ENCODE measurements at places on chromosomes 6 and 20. TPM values are rescaled to one million over a fixed set of nuclear protein-coding genes. Genes with fewer than 3 reads are reported as not detected.
A peak's percentile ranks its signal among the peaks of the same experiment; 100 is the strongest.

Gene PREX1
- total RNA-seq = 65.3 TPM

Gene PDSS2
- 8.2 TPM for total RNA-seq

Gene ZNF831
- total RNA-seq = not detected

Gene CEP57L1
- total RNA-seq = 19.3 TPM

GRCh38 chr6:6870921-6871320, 236.8 kb upstream of the RREB1 start:
- DNase-seq = no peak
- H3K4me1 ChIP-seq = no peaks in the 10 kb centered on the region
- H3K27me3 ChIP-seq = peaks cover 12% of the 10 kb centered on the region
- no peak overlapping the region for H3K4me3 ChIP-seq
- H3K27ac ChIP-seq = no peak overlapping the region

- H3K4me1 ChIP-seq = no peaks in the 10 kb centered on the region
- no peak overlapping the region for H3K27ac ChIP-seq
- DNase-seq = no peak
- no peaks in the 10 kb centered on the region for H3K36me3 ChIP-seq
These were observed 84.5 kb downstream of the SLC16A10 start for GRCh38 chr6:111171577-111172400.

DNA sequence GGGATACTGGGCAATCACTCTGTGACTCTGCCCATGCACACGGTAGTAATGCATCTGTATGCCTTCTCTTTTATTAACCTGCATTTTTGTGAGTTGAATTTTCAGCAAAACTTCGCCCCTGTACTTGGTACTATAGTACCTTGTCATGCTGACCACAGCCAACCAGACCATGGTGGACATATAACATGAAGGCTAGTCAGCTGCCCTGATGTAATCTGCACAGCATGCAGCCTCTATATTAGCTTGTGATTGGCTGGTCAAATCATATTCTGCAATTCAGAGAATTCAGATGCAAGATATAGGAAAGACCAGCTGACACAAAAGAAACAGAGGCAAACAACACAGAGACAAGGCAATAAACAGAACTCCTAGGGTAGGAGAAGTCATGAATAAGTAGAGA, 200.9 kb upstream of the JARID2 start:
- H3K4me1 ChIP-seq = no peaks in the 10 kb centered on the region
- no peak overlapping the region for H3K27ac ChIP-seq
- no peaks in the 10 kb centered on the region for H3K27me3 ChIP-seq
- no peak for DNase-seq
- H3K36me3 ChIP-seq = no peaks in the 10 kb centered on the region
- H3K4me3 ChIP-seq = no peak overlapping the region

DNA sequence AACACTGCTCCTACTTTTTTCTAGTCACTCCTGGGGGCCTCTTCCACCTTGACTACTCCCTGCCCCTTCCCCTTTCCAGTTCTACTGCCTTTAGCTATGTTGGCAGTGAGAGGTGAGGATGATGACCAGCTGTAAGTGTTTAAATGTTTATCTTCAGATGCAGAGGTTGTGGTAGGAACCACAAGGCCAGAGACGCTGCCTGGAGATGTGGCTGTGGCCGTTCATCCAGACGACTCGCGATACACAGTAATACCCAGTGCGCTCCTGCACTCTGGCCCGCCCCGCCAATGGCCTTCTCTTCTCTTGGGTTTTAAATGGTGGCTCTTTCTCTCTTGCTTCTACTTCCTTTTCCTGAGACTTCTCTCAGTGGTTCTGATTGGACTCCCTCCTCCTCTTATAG, 4.6 kb downstream of the VARS2 start:
- no peaks in the 10 kb centered on the region for H3K27me3 ChIP-seq
- H3K36me3 ChIP-seq = peaks cover 42% of the 10 kb centered on the region
- no peaks in the 10 kb centered on the region for H3K4me1 ChIP-seq
- no peak overlapping the region for H3K4me3 ChIP-seq
- DNase-seq = no peak

- H3K4me1 ChIP-seq = peaks cover 19% of the 10 kb centered on the region
- H3K27me3 ChIP-seq = no peaks in the 10 kb centered on the region
- no peak overlapping the region for H3K4me3 ChIP-seq
These were observed 4.9 kb upstream of the CDSN start for GRCh38 chr6:31125162-31125561.

DNA sequence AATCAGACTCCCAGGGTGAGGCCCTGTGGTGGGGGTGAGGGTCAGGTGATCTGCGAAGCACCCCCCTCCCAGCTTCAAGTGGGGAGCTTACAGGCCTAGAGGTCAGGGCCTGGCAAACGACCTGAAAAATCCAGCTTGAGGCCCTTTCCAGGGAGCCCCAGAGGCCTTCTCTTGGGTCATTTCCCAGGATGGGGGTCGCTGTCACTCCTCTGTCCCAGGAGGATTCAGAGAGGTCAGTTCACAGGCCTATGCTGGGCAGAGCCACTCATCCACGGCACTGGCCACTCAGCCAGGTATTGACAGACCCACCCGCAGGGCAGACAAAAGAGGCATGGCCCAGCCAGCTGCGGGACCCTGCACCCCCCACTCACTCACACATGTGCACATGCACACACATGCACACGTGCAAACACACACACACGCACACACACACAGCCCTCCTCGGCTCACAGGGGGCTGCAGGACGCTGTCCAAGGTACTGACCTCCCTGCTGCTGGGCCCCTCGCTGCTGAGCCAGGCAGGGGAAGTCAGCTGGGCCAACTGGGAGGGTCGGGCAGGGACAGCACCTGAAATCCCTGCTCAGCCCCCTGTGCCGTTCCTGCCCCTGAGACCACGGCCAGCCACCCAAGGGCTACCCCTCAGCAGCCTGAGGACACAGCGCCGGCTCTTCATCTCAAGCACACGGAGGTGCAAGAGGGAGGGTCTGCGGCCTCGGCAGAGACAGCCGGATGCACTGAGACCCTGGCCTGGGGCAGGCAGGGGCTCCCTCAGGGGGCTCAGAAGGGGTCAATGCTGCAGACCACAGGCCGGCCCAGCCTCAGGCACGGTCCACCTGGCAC, 113.8 kb downstream of the TAF4 start:
- H3K4me1 ChIP-seq = no peaks in the 10 kb centered on the region
- H3K4me3 ChIP-seq = no peak overlapping the region
- H3K27me3 ChIP-seq = no peaks in the 10 kb centered on the region
- peak; percentile 93 for DNase-seq

DNA sequence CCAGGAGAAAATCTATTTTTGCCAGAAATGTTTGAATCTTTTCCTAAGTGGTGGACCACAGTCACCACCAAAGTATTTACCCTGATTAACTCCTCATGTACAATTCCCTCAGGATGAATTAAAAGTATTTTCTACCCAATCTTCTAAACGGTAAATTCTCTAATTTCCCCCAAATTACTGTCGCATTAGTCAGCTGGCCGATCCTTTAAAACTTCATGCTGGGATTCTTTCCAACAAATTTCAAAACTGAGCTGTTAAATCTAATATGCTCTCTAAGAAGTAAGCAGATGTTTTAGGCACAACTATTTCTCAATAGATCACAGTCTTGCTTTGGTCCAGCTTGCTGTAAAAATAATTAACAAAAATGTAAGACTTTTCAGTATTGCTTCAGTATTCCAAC, 447.2 kb downstream of the FRK start:
- DNase-seq = no peak
- no peak overlapping the region for H3K27ac ChIP-seq
- no peaks in the 10 kb centered on the region for H3K4me1 ChIP-seq
- no peaks in the 10 kb centered on the region for H3K27me3 ChIP-seq
- no peak overlapping the region for H3K4me3 ChIP-seq

GRCh38 chr6:37974943-37975342, 155.4 kb downstream of the ZFAND3 start:
- H3K27me3 ChIP-seq = no peaks in the 10 kb centered on the region
- H3K27ac ChIP-seq = no peak overlapping the region
- peak overlapping the region; percentile 12 for H3K4me3 ChIP-seq
- H3K36me3 ChIP-seq = no peaks in the 10 kb centered on the region

DNA sequence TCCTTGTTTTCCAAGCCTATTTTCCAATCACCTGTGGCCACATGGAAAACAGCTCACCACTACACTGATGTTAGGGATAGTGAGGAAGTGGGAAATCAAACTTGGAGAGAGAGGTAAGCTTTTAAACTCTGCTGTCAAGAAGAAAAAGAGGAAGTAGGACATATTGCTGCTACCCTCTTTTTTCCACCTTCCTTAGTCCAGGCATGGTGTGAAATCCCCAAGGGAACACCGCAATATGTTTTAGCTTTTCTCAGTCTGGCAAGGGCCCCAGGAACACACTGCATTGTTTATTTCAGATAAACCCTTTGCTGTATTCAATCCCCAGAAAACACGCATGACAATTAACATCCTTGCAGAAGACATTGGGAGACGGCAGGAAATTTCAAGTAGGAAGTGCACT, 61.3 kb downstream of the HS3ST5 start:
- no peak for DNase-seq
- no peak overlapping the region for H3K4me3 ChIP-seq
- no peak overlapping the region for H3K27ac ChIP-seq
- no peaks in the 10 kb centered on the region for H3K27me3 ChIP-seq
- H3K4me1 ChIP-seq = no peaks in the 10 kb centered on the region
